ENCODE measurements at places on chromosomes 1 and 21. TPM values are rescaled to one million over a fixed set of nuclear protein-coding genes. Genes with fewer than 3 reads are reported as not detected.

The ILDR2 gene
- polyA plus RNA-seq, result 0.50 TPM

DNA sequence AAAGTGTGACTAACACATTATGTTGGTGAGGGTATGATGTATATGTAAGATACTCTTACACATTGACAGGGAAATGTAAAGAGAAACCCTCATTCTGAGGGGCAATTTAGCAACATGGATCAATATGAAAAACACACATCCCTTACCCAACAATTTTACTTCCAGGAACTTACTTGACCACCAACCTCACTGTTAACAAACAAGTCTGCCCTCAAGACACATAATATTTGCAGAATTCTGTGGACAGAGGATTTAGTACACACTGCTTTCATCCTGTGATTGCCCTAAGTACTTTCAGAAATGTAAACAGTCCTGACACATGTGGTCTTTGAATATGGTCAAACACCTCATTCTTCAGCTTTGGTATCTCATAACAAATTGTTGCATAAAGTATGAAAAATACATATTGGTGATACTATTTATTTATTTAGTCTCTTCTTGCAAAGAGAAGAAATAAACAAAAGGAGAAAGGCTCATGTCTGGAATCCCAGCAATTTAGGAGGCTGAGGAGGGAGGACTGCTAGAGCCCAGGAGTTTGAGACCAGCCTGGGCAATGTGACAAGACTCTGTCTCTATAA, 6.9 kb downstream of the USP48 start:
- no peak for DNase-seq

DNA sequence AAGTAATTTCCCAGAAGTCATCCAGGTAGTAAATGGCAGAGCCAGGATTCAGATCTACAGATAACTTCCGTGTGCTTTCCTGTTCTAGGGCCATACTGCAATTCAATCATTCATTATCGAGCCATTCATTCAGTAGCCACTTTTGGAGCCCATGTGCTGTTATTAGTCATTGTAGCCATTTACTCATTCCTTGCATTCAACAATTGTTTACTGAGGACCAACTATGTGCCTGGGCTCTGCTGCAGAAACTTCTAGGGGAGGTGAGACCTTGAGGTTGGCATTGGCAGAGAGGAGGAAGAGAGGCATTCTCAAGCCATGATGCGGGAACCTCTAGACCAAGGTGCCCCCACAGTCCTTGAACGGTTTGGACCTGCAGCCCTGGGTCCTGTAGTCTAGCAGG, 27.9 kb downstream of the EPHB2 start:
- DNase-seq, result no peak

The RASAL2 gene
- polyA plus RNA-seq, result 32.0 TPM

GRCh38 chr1:165129568-165130164, 226.8 kb downstream of the LMX1A start:
- DNase-seq, result no peak

The TRMT1L gene
- 25.7 TPM for polyA plus RNA-seq

The LENEP gene
- polyA plus RNA-seq, result 0.46 TPM

The LDLRAD2 gene
- 3.6 TPM for polyA plus RNA-seq

The DOP1B gene
- polyA plus RNA-seq, result 6.3 TPM

DNA sequence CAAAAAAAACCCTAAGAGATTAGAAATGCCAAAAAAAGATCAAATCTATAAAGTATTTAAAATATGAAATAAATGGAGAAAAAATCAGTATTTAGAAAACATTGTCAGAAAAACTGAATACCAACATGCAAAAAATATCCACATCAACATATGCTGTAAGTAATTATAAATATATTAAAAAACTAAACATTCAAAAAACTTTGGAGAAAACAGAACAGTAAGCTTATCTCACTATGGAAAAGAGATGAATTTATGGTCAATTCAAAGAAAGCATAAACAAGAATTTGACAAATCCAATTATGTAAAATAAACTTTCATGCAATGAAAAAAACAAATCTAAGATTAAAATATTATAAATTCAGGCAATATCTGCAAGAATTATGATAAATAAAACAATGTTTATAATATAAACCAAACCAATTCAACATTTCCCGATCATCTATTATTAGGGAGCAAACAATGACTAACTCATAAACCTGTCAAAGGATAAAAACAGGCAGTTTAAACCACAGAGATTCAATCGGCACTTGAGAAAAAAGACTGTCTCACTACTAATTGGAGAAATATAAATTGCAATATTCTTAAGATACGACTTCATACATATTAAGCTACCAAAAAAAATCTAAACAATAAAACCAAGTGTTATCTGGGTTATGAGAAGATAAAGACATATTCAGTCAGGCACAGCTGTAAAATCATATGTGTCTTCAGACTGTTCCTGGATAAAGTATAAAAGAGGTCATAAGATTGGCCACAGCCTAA, 21.8 kb downstream of the EYA3 start:
- no peak for DNase-seq

DNA sequence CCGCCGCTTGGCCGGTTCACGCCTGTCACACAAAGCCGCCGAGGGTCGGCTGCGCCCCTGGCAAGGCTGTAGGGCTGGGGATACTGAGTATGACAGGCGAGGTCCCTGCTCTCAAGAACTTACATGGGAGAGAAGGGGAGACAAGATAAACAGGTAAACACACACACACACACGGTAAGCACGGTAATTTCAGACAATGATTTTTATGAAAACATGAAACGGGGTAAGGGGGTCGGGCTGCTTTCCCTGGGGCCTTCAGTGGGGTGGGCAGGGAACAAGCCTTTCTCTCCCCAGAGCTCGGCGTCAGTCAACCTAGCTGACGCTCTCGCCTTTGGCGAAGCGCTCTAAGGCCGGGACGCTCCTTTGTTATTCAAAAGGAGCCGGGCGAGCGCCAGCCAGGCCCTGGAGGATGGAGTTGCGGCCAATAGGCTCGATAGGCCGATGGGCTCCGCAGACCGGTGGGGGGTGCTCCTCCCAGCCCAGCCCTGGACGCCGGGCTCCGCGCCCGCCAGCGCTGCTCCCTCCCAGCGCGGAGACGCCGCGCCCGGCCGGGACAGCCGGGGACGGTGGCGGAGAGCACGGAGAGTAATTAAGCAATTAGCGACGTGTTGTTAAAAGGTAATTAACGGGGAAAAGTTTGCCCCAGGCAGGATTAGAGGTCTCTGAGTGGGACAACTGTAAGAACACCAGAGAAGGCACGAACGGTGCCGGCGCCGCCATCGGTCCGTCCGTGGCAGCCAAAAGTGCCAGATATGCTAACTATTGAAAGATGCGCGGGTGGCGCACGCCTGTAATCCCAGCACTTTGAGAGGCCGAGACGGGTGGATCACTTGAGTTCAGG, 950 bp upstream of the INKA2 start:
- peak; percentile 44 for DNase-seq

DNA sequence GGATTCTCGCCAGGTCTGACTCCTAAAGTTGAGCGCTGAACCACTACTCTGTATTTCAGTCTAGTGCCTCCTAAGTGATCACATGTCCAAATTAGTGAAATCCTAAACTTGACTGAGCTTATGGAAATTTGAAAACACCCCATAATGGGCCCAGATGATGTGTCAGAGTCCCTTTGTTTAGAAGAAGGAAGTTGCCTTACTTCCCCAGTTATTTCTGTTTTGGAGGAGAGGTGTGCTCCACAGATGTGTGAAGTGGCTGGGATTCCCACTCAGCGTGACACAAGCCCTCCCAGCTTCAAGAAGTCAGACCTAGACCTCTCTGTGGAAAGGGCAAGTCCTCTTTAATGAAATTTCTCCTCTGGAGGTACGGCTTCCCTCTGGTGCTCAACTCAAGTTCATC, 188.8 kb downstream of the TTLL7 start:
- DNase-seq, result no peak

DNA sequence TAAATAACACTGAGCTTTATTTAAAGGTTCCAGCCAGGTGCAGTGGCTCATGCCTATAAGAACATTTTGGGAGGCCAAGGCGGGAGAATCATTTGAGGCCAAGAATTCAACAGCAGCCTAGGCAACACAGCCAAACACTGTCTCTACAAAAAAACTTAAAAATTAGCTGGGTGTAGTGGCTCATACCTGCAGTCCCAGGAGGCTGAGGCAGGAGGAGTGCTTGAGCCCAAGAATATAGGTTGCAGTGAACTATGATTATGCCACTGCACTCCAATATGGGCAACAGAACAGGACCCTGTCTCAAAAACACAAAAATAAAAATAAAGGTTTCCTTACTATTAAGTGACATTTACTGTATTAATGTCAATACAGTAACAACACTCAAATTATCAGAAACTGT, 2.1 kb downstream of the TAF12 start:
- DNase-seq, result no peak

DNA sequence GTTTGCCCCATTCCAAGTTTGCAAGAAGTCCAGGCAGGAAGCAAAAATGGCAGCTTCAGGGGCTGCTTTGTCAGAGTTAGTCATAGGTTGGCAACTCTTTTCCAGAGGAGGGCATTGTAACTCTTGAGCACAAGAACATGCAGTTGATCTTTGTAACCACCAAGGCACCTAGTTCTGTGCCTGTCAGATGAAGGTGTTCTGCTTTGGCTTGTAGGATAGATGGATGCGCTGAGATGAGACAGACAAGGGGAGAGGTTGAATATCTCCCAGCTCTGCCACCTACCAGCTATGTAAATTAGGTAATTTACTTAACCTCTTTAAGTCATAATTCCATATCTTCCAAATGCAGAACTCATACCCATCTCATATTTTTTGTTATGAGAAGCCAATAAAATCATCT, 89.3 kb downstream of the ZNF648 start:
- DNase-seq, result no peak

The OR6K3 gene
- not detected for polyA plus RNA-seq

The SLC22A15 gene
- 3.8 TPM for polyA plus RNA-seq

DNA sequence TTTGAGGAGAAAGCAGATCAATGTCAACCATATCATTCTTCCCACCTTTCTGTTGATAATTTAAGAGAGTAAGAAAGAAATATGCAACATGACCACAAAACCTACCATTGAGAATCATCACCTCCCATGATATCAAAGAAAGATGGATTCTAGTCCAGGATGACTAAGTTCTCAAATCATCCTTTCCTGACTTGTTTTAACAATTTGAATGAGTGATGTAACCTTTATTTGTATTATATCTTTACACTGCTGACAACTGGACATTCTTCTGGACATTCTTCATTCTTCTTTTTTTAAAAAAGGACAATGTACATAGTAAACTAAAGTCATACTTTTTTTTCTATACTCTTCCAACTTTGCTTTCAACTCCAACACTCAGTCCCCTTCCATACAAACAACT, 9.5 kb downstream of the PSMB4 start:
- no peak for DNase-seq

GRCh38 chr1:196977278-196977677, at the start of gene CFHR5:
TSS of gene CFHR5 (plus strand) at chr1:196977556. CDS start at chr1:196977665, 109 bp downstream.
- DNase-seq, result no peak

The CELSR2 gene
- polyA plus RNA-seq, result 13.6 TPM

The TFF3 gene
- polyA plus RNA-seq, result 12.2 TPM

The KRTAP25-1 gene
- not detected for polyA plus RNA-seq

The S100A7 gene
- polyA plus RNA-seq, result not detected

The FMO2 gene
- polyA plus RNA-seq, result 28.9 TPM

GRCh38 chr1:93358293-93358692, 12.6 kb downstream of the DR1 start:
- DNase-seq, result no peak

DNA sequence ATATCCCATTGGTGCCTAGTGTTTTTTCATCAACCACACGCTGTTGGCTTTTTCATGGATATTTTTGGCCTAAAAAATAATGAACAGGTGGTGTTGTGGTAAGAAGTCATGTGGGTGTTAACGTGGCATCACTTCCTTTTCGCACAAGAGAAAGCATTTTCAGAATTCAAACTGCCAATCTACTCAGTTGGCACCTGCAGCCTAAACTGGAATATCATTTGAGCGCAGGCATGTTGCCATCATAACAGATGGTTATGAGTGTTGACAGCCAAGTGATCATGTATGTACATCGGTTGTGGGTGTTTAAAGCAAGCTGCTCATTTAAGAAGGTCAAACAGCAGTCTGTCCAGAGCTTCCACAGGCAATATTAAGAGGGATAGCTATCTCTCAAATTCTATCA, 1963.0 kb downstream of the NCAM2 start:
- no peak for DNase-seq

DNA sequence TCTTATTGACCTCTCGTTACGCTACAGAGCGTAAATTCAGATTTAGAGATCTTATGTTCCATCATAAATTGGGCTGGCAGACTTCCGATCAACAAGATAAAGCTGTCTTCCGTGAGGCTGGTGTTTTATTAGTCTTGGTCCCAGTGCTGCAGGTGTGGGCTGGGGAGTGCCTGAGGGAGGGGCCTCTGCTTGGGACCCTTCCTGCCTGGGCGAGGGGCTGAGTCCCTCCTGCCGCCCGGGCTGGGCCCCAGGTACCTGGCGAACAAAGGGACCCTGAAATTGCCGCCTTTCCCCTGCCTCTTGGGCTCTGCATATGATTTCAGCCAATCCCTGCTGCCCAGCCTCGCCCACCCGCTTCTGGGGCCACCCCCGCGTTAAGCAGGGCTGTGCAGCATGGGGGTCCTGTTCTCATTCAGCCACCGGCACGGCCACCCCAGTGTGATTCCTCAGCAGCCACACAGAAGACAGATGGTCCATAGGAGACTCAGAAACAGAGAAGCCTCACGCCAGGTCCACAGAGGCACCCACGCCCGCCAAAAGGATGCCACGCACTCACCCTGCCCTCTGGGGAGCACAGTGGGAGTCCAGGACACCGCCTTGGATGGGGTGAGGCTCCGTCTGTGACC, 6.1 kb upstream of the SAMD11 start:
- DNase-seq, result no peak

The ELAVL4 gene
- polyA plus RNA-seq, result 0.42 TPM

DNA sequence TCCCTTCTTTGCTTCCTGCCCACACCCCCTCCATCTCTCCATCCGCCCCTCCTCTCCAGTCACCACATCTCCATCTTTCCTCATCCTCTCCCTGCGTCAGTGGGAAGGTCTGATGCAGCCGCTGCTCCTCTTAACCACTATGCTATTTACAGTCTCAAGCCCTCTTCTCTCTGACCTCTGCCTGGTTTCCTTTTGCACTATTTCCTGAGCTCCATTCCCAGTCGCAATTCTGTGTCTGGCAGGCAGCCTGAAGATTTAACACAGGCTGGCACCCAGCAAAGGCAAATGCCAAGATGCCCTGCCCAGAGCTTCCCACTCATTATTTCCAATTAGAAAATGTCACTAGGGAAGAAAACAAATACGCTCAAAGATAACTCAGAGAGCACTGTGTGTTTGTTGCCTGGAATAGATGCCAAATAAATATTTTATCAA, 89.6 kb upstream of the LPGAT1 start:
- DNase-seq, result no peak

GRCh38 chr1:226482975-226483700, 65.4 kb upstream of the STUM start:
- no peak for DNase-seq

- no peak for DNase-seq
Observed at GRCh38 chr21:29304597-29304996, 5.9 kb downstream of the BACH1 start.
